Omental fat pad (tissue), 4 donors: ENCODE measurements at places on chromosomes 16 and 17.

GRCh38 chr16:69223882-69224281 lies 36.9 kb downstream of the SNTB2 start:
- no peak for DNase-seq

GRCh38 chr17:28938552-28938951 lies 12.8 kb downstream of the PHF12 start:
- DNase-seq = no peak

- no peak for DNase-seq
Measured at GRCh38 chr17:42548993-42549755, 3.5 kb upstream of the HSD17B1 start.

GRCh38 chr17:13835151-13835550 lies 233.4 kb upstream of the HS3ST3A1 start:
- no peak for DNase-seq
